ENCODE measurements at places on chromosomes 7 and 10.

DNA sequence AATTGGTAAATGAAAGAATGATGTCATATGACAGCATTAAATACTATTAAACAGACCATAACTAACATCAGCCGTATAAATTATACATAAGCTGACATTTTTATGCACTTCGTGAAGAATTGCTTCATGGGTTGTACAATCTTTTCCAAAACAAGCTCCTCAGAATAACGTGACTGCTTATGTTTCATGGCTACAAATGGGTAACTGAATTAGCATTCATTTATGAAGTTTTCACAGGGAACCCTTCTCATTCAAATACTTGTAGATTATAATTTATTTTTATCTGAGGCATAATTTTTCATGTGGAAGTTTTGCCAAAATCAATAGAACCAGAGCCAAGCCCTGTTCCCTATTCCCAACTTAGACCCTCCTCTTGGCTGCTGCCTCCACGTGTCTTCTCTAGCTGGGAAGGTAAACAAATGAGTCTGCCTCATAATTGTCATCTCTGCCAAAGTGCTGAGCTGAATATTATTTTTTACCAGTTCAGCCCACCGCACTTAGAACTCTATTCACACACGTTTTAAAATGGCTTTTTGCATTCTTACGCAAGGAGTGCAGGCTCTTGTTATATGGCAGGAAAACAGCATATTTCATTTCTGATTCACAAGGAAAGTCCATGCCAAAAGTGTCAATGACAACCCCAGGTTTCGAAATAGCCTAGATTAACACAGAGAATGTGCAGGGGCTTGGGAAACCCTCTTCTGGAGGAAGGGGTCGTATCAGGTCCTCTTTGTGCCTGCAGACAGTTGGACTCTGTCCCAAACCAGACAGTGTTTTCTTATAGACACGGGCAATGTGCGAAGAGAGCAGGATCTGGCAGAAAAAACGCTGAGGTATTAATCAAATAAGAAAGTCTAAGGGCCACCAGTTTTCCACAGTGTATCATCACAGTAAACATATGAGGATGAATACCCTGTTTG, 370.7 kb upstream of the MGMT start:
- no peak for DNase-seq

DNA sequence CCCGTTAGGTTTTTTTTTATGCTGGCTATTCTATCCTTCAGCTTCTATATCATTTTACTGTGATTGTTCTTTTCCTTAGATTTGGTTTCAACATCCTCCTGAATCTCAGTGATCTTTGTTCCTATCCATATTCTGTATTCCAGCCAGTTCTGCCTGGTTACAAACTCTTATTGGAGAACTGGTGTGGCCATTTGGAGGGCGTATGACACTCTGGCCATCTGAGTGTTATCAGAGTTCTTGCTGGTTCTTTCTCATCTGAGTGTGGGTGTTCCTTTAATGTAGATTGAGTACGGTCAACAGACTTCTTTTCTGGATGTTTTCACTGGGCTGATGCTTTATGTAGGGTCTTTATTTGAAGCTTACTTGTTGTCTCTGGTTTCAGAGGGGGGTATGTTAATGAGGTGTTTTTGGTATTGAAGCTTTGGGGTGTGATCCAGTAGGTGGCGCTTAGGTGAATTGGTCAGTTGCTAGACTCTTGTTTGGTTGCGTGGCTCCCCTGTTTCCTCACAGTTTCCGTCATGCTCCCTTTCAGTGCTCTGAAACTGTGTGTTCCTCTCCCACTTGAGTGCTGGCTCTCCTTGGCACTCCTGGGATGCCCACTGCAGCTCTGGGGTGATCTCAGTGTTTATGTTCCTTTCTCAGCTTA, 80.7 kb downstream of the FANK1 start:
- DNase-seq = no peak

- DNase-seq = peak; percentile 43
Measured at GRCh38 chr7:87600130-87601124, at the start of gene ABCB1. Gene ABCB1 (minus strand): TSS chr7:87600884. CDS start chr7:87600184, 700 bp downstream.

- no peak for DNase-seq
Measured at GRCh38 chr7:101156866-101157589, 2.8 kb downstream of the AP1S1 start.

DNA sequence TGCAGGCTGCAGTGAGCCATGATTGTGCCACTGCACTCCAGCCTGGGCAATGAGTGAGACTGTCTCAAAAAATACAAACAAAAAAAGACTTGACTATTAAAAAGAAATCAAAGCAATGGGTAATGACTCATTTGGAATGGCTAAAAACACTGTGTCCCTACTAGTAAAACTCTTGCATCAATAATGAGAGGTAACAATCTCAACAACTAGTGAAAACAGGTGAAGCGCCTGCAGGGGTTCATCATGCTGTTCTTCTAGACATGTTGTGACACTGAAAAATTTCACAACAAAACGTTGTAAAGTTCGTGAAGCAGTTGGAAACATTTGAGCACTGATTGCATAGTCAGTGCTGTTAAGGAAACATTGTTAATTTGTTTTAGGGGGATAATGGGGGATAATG, 26.9 kb upstream of the SLC29A4 start:
- no peak for DNase-seq

DNA sequence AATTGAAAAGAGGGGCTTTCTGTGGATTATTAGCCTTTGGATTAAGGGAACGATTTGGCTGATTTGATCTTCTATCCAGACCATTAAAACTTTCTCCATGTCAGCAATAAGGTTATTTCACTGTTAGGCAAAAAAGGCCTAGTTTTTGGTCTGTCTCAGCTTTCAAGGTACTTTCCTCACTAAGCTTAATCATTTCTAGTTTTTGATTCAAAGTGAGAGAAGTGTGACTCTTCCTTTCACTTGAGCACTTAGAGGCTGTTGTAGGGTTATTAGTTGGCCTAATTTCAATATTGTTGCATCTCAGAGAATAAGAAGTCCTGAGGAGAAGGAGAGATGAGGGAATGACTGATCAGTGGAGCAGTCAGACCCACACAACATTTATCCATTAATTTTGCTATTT, 596.0 kb upstream of the TPK1 start:
- no peak for DNase-seq

- no peak for DNase-seq
Measured at GRCh38 chr10:86867149-86867548, 90.3 kb downstream of the MMRN2 start.

GRCh38 chr7:931871-932650, 22.4 kb downstream of the ADAP1 start:
- no peak for DNase-seq

GRCh38 chr10:117442944-117443685, 67.9 kb upstream of the PDZD8 start:
- DNase-seq = peak; percentile 46

DNA sequence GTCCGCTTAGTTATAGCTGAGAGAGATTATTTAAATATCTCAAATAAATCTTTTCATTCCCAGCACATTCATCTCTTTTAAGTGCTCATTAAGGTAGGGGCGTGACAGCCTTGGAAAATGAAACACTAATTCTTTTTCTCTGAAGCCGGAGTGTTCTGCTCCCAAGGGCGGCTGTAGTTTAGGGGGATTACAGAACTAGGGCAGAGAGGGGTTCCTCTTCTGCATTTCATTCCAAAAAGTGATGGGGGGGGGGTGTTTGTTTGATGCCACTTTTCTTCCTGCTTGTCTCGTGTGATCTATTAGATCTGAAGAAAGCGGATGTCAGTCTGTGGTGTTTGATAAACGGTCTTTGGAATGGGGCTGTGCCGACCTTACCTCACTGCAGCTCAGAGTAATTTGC, 506.5 kb upstream of the MGMT start:
- DNase-seq = no peak

Data from MM.1S (cell line).